NCI-H1417 treated with DMSO at 0.1 percent for 48 hours (cell line): ENCODE measurements at places on chromosomes 5 and 9.

DNA sequence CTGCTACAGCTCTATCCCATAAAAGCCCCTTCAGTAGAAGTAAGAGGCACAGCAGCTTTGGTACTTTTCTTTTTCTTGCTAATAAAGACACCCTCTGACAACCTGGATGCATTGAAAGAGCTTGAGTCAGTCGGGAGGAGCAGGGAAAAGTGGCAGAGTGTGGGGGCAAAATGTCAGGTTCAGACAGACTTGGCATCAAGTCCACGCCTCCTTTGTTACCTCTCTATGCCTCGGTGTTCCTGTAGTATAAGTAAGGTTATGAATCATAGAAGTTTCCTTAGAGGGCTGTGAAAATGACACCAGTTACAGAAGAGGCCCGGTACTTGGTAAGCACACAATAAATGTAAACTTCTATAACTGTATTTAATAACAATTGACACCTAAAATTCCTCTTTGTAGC is 133.9 kb downstream of the ESM1 start:
- no peak for DNase-seq

DNA sequence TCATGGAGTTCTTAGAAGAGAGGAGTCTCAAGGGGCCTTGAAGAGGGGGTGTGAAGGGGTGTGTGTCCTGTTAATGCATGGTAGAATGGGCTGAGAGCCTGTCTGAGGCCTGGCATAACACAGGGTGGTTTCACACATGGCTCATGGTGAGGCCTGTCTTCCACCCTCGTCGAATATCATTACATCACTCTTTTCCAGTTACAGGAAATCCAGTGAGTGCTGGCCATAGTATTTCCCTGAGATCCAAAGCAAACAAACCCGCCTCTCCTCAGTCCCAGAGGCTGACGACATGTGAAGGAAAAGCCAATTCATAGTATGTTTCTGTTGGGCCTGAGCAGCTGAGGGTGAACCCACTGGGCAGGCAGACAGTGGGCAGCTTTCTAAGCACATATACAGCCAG is 159.4 kb upstream of the NR3C1 start:
- no peak for DNase-seq

DNA sequence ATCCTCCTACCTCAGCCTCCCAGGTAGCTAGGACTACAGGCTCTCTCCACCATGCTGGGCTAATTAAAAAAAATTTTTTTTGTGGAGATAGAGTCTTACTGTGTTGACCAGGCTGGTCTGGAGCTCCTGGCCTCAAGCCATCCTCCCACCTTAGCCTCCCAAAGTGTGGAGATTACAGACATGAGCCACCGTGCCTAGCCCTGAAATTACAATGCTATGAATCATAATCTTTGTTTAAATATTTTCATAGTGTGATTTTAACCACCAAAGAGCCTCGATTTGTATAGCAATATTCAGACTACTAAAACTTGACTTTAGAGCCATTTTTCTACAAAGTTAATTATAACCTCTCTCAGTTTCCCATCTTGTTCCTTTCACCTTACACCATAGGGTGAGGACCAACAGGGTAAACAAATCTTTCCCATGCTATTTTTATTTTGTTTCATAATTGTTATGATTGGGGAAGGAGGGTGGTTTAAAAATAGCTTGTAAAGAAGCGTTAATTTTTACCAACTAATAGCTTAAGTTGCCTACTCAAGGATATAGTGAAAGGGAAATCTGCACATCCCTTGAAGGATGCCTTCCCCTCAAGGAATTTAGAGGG is 32.7 kb downstream of the UBE2D2 start:
- no peak for DNase-seq

GRCh38 chr5:96415897-96416296 is 17.2 kb downstream of the PCSK1 start:
- DNase-seq = no peak

GRCh38 chr5:12330381-12330780 is 426.1 kb upstream of the CTNND2 start:
- DNase-seq = no peak
